Stimulated activated CD4-positive, alpha-beta T cell treated with anti-CD3 and anti-CD28 coated beads, Interleukin-1b, Interleukin-23, amount 100 ng/mL, for 4 hours (primary cell): ENCODE measurements at places on chromosomes 2 and 18.

GRCh38 chr2:120934574-120935338, 199.1 kb downstream of the GLI2 start:
- DNase-seq = no peak

DNA sequence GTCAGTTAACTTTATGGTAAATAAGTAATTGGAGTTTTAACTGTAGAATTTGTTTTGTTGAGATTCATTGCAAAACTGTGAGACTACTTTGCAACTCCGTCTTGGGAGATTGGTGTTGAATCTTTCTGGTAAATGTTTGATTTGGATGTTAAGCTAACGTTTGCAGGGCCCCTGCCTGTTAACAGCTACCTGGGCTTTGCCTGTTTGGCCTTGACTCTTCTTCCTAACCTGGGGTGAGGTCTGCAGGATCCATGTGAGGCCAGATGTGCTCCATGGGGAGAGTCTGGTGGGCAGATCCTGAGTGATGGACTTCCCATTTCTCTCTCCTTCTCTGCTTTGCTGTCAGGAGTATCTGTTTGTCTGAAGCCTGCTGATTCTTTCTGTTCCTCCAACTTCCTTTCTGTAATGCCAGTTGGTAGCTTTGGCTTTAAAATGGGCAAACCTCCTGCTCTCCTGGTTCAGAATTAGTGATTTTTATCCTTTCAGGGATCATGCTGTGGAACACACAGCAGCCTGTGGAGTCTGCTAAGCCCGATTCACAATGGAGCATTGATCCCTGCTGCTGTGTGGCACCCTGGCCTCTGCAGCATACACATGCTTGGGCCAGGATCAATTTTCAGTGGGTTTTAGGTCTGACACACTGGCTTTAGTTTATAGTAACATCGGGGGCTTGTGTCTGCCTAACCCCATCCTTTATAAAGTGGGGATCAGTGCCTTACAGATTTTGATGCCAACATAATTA, 36.3 kb downstream of the PTPRM start:
- no peak for DNase-seq

DNA sequence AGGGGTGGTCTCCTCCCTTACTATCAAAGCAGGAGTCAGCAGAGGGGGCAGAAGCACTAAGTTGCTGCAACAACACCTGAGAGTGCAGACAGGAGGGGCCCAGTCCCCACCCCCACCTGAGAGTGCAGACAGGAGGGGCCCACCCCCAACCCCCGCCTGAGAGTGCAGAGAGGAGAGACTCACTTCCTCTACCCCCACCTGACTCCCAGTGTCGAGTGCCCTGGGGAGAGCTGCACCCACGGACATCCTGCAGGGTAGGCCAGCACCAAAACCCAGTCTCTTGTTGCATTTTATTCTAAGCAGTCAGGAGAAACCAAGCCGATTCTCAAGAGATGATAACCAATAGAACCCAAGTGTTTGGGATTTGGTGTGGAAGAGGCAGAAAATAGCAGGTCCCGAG, 78.4 kb downstream of the NAPG start:
- no peak for DNase-seq

DNA sequence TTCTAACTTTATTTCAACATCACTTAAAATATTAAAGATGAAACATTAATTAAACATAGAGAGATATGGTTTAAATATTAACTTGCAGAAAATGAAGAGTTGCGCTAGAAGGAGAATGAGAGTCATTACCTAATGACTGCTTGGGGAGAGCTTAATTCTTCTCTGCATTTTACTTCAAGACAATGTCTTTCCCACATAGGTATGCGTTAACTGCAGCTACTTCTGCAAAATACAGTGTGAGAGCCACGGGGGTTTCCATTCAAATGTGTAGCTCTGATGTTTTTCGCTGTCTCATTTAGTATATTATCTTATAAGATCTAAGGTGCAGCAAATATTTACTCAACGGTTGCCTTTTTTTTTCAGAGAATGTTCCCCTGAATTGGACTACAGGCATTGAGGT, 126.7 kb downstream of the TMX3 start:
- no peak for DNase-seq

- no peak for DNase-seq
Observed at GRCh38 chr2:15770606-15771005, 169.7 kb upstream of the MYCN start.

GRCh38 chr2:120736202-120736623, 545 bp downstream of the GLI2 start:
- no peak for DNase-seq

DNA sequence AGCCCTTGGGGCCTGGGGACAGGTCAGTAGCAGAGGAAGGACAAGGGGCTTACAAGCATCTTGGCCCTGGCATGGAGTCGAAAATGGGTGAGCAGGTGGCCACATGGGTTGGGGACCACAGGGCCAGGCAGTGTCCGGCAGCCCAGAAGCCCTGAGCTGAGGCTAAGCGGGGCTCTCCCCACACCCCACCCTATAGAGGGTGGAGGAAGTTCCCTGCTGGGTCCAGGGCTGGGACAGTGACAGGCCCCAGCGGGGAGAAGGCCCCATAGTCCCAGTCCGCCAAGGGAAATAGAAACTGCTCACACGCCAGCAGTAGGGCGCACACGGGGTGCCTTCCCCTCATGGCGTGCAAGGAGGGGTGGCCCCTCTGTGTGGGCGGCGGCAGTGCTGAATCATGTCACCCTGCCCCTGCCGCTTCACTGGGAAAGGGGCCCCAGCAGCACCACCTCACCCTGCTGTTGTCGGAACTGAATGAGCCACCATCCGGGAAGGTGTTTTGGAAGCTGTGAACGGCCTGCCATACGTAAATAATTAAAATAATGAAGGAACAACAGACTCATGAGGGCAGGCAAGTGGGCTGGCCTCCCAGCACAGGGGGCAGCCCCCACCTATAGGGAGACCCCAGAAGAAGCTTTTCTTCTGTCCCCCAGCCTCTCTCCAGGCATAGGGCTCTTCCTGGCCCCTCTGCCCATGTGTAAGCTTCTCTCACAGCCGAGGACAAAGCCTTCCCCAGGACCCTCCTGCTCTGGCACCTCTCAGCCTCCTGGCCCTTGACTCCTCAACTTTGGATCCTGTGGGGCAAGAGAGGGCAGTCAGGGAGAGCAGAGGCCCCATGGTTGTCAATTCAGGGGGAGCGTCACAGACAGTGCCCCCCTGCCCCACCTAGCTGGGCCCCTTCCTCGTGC, 12.7 kb upstream of the DUSP2 start:
- peak; percentile 91 for DNase-seq

DNA sequence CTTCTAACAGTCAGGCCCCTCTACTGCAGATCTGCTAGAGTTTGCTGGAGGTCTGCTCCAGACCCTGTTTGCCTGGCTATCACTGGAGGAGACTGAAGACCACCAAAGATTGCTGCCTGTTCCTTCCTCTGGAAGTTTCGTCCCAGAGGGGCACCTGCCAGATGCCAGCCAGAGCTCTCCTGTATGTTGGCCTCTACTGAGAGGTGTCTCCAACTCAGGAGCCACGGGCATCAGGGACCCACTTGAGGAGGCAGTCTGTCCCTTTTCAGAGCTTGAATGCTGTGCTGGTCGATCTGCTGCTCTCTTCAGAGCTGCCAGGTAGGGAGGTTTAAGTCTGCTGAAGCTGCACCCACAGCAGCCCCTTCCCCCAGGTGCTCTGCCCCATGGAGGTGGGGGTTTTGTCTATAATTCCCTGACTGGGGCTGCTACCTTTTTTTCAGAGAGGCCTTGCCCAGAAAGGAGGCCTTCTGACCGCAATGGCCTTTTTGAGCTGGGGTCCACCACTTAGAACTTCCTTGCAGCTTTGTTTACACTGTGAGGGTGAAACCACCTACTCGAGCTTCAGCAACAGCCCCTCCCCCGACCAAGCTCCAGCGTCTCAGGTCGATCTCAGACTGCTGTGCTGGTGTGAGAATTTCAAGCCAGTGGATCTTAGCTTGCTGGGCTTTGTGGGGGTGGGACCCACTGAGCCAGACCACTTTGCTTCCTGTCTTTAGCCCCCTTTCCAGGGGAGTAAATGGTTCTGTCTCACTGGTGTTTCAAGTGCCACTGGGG, 566.0 kb downstream of the NR4A2 start:
- DNase-seq = no peak

GRCh38 chr2:99903981-99904380, 238.4 kb downstream of the AFF3 start:
- DNase-seq = no peak

GRCh38 chr2:101354420-101355311, 32.6 kb downstream of the CREG2 start:
- DNase-seq = no peak

- no peak for DNase-seq
Observed at GRCh38 chr18:63083020-63083531, 236.5 kb downstream of the BCL2 start.

- no peak for DNase-seq
Observed at GRCh38 chr18:56118422-56118821, 520.0 kb downstream of the TXNL1 start.

GRCh38 chr2:156702541-156702940, 266.4 kb downstream of the GPD2 start:
- no peak for DNase-seq

DNA sequence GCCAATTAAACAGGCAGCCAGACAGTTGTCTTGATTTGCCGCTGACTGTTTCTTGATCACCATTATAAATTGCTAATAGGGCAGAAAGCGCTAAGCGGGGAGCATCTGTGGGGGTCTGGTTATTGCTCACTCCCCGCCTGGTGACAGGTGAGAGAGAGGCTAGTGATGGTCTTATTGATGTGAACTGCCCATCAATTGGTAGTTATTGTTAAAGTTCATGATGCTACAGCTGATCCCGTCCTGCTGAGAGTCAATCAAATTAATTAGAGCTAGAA, 148.5 kb downstream of the LNPK start:
- DNase-seq = no peak

GRCh38 chr2:207123776-207124391, 41.9 kb downstream of the KLF7 start:
- DNase-seq = no peak

- no peak for DNase-seq
Observed at GRCh38 chr2:201933792-201934237, 99.8 kb upstream of the FZD7 start.

DNA sequence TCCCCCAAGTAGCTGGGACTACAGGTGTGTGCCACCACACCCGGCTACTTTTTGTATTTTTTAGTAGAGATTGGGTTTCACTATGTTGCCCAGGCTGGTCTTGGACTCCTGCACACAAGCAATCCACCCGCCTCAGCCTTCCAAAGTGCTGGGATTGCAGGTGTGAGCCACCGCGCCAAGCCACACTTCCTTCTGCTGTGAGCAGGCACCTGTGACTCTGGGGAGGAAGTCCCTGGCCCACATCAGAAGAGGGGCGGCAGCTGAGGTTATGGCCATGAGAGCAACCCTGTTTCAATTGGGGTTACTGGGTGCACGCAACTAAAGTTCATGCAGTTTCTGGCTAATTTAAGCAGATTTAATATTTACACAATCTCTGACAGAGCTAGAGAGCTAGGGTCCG, 91.0 kb downstream of the PLB1 start:
- peak; percentile 21 for DNase-seq

- no peak for DNase-seq
Observed at GRCh38 chr2:118750959-118751565, 96.4 kb downstream of the EN1 start.

DNA sequence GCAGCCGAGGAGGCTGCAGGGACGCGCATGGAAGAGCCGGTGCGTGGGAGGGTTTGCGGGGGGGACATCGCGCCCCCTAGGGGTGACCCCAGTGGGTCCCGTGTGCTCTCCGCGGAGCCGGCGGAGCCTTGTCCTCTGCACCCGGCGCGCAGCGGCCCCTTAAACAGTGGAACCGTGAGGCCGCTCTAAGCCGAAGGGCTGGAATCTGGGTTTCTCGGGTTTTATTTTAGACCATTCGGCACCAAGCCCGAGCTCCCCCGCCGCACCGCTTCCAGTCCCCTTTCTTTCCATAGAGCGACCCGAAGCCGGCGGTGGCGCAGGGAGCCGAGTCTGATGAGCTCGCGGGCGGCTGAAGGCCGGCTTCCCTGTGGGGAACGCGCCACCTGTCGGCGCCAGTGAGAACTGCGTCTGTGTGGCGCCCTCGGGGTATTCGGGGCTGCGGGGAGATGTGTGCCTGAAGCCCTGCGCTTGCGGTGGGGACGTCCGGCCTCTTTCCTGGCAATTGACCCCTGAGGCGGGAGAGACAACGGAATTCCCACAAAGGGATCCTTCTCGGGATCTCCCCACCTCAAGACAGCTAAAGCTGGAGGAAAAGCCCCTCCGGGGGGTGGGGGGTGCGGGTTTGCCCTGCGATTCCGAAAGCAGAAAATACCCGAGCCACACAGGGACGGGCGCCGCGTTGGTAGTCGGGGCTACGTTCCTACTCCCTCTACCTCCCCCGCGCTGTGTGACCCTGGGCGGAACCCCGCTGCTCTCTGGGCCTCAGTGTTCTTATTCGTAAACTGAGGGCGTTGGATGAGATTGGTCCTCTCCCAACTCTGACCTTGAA, 8.2 kb upstream of the EN1 start:
- DNase-seq = peak; percentile 76

DNA sequence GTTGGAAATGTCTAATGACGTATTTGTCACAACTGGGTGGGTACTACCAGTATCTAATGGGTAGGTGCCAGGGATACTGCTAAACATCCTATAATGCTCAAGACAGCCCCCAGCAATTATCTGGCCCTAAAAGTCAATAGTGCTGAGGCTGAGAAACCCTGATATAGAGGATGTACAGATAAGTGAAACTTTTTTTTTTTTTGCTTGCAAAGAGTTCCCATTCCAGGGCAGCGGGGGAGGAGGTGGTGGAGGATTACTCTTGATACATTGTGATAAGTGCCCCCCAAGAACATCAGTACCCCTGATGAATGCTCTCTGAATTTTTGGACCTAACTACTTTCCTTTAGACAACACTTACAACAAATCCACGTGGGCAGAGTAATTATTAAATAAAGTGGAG, 329.7 kb upstream of the SPRED2 start:
- no peak for DNase-seq

- DNase-seq = no peak
Observed at GRCh38 chr2:241116606-241117560, 14.8 kb upstream of the MTERF4 start.

DNA sequence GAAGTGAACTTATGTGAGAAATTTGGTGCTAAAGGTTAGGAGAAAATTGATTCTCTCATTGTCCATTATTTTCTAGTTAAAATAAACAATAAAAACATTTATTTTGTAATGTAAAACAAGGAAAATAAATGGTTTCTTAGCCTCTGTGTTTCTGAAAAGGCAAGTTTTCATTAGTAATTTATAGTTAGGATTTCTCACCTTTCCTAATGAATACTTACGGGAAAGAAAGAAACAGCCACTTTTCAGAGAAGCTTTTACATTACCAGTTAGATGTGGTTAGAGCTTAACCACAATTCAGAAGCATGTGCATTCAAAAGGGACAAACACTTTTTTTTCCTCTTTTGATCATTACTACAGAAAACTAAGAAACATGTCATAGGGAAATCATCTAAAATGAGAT, 18.8 kb downstream of the NEMP2 start:
- no peak for DNase-seq

- DNase-seq = no peak
Observed at GRCh38 chr2:238097201-238097987, 2.7 kb upstream of the ESPNL start.

DNA sequence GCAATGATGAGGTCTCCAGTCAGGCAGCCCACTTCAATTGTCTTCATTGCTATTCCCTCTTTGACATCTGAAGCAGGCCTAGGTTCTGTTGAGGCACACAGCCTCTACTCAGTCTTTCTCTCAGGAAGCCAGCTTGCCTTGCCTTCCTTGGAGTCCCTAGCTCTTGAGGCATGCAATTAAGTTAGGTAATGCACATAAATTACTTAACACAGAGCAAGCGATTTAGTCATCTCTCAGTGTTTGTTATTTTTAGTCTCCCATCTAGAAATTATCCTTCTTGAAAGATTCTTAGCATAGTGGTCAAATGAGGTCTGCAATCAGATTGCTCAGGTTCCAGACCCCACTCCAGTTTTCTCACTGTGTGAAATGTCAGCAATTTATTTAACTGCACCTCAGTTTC, 32.0 kb downstream of the SULT1C4 start:
- no peak for DNase-seq

GRCh38 chr2:36359067-36359466, 3.5 kb downstream of the CRIM1 start:
- DNase-seq = no peak
